ENCODE measurements at places on chromosomes 6 and 20.
A peak's percentile ranks its signal among the peaks of the same experiment; 100 is the strongest.

- no peak for DNase-seq
Observed at GRCh38 chr20:62987114-62987513, 19.6 kb downstream of the BHLHE23 start.

DNA sequence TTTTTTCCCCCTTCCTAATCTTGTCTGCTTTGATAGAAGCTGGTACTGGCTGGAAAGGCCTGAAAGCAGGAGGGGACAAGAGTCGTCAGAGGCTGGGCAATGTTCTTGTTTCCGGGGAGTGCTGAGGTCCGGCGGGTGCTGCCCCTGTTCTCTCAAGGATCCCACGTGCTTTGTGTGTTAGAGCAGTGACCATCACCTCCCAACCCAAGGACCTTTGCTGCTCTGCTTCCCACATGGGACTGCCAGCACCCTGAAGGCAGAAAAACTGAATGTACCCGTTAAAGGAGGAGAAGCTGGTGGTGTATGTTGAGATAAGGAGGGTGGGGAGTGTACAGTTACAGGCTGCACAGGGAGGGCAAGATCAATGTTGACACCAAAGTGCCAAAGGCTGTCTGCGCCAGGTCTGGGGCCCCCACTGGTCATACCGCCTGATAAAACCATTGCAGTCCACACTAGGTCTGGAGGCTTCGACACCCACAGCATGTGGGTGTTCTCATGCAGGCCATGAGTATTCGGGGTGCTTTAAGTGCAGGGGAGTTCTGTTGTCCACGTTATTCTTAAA, 15.0 kb downstream of the C20orf173 start:
- no peak for DNase-seq

- DNase-seq = no peak
Observed at GRCh38 chr6:166473886-166474571, 91.3 kb upstream of the MPC1 start.

DNA sequence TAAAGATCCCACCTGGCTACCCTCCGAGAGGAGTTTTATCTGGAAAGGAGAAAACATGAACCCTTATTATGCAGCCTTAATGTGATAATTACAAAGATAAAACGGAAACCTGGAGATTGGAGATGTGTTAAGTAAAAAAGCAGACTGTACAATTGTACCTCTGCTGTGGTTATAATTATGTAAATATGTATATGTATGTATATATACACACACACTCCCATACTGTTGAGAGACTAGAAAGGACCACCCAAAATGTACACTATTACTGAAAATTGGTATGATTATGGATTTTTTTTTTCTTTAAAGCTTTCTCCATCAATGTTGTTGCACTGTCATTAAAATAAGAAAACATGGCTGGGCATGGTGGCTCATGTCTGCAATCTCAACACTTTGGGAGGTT, 72.1 kb upstream of the BCLAF1 start:
- DNase-seq = no peak

- DNase-seq = peak; percentile 9
Observed at GRCh38 chr6:44966449-44967092, 361.6 kb upstream of the RUNX2 start.

DNA sequence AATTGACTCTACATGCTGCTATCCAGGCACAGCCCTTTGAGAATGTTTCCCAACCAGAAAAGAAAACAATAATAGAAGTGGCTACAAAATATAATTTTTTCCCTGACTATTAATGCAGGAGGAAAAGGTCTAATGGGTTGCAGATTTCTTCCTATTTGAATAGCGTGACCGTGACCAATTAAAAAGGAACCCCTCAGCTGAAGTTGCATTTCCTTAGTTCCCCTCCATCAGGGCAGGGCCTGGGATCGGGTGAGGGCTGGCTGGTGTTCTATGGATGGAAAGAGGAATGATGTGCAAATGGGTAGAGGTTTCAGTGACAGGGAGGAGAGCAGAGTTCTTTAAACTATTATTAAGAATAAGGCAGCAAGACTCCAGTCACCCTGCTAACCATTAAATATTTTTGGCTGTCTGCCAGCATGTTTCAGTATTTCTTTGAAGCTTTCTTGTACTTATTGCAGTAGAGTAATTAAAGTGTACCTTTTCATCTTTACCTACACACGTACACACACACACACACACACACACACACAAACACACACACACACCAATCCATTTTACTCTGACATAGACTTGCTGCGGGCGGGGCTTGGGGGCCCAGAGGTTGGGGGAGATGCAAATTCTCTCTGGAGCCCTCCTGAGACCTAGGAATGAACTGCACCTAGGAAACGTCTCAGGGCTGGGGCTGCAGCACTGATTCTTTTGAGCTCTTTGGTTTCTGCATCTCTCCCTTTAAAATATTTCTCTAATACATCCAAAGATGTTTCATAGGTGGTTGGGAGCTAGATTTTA, 154.8 kb upstream of the SLC35B3 start:
- DNase-seq = no peak

DNA sequence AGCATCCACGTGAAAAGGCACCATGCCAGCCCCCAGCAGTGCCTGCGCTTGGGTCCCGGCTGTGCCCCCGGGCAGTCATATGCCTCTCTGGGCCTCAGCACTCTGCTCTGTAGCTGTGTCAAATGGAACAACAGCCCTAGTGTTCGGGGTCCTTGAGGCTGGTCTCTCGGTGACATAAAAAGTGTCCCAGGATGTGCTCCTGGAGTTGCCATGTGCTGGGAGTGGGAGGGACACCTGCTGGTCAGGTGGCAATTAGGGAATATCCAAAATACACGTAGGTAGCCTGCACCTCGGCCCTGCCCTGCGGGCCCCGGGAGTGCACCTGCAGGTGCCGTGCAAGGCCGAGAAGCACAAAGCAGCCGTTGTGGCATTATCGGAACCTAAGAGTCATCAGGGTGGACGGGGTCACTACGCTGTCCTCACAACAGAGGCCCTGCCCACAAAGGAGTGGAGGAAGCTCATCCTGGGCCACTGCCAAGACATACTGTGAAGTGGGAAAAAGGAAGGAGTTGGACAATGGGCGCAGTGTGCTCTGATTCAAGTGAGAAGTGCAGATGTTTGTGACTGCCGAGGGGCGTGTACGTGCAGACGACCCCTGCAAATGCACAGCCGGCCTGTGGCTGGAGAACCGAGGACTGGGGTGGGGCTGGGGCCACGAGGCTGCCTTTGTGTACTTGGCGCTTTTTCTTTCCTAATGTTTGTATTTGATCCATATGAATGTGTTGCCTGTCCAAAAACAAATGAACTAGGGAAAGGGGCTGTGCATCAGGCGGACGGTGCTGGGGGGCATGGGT, 24.6 kb downstream of the SLCO4A1 start:
- DNase-seq = no peak

DNA sequence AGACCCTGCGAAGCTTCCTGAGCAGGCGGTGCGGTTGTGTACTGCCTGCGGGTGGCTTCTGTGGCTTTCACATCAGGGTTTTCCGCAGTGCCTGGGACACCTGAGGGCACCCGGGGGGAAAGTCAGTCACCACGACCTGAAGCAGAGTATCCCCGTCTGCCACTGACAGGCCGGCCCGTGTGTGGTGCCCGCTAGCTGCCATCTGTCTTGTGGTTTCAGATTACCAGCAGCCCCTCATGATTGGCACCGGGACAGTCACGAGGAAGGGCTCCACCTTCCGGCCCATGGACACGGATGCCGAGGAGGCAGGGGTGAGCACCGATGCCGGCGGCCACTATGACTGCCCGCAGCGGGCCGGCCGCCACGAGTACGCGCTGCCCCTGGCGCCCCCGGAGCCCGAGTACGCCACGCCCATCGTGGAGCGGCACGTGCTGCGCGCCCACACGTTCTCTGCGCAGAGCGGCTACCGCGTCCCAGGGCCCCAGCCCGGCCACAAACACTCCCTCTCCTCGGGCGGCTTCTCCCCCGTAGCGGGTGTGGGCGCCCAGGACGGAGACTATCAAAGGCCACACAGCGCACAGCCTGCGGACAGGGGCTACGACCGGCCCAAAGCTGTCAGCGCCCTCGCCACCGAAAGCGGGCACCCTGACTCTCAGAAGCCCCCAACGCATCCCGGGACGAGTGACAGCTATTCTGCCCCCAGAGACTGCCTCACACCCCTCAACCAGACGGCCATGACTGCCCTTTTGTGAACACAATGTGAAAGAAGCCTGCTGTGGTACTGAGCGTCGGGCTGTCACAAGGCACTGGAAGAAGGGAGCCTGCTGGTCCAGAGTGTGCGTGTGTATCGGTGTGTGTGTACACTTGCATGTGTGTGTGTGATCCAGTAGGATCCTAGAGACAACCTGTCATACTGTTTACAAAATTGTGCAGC, 54.4 kb downstream of the GOPC start:
- peak; percentile 15 for DNase-seq

DNA sequence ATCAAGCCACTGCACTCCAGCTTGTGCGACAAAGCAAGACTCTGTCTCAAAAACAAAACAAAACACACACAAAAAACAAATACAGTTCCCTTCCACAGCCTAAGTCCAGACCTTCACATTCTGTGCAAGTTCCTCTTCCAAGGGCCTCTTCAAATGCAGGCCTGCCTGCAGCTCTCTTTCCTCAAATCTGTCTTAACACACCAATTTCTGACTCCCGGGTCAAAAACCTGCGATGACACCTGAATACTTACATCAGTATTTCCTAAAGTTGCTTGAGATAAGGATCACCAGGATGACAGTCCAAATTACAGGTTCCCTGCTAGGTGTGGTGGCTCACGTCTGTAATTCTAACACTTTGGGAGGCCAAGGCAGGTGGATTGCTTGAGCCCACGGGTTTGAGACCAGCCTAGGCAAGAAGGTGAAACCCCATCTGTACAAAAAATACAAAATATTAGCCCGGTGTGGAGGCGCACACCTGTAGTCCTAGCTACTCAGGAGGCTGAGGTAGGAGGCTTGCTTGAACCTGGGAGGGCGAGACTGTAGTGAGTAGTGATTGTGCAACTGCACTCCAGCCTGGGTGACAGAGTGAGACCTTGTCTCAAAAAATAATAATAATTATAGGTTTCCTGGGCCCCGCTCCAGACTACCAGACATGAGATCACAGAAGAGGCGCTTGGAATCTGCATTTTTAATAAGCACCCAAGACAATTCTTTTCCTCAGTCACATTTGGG, 8.8 kb upstream of the PARD6B start:
- DNase-seq = no peak

DNA sequence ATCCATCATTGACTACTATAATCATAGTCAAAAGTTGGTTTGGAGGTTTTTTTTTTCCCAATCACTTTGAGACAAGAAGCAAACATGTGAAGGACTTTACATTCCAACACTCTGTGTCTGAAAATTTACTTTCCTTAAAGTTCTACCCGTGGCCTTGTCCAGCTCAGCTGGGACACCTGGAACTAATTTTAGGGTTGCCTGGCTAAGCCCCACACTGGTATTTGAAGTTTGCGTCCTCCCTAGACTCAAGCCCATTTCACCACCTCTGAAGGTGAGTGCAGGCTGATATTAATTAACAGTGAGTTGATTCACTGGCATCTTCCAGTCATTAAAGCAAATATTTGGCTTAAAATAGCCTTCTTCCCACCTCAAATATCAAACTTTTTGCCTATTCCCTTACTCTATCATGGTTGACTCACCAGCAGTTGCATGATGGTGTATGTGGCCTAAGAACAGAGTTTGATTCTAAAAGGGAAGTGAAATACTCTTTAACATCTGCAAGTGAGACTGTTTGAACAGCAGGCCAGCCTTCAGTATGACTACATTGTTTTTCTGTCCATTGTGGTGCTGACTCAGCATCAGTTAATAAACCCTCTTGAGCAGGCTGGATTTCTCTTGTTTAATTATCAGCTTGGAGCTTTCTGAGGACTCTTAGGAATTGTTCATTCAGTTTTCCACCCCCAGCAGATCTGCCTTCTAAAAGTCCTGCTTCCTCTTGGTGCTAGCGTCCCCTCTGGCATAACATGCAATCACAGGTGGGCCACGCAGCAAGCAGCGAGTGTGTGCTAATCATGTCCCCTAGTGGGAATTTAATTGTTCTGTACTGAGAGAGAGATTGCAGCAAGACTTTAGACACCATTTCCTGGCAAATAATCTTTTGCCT, 1.8 kb upstream of the PRDM1 start:
- DNase-seq = no peak

DNA sequence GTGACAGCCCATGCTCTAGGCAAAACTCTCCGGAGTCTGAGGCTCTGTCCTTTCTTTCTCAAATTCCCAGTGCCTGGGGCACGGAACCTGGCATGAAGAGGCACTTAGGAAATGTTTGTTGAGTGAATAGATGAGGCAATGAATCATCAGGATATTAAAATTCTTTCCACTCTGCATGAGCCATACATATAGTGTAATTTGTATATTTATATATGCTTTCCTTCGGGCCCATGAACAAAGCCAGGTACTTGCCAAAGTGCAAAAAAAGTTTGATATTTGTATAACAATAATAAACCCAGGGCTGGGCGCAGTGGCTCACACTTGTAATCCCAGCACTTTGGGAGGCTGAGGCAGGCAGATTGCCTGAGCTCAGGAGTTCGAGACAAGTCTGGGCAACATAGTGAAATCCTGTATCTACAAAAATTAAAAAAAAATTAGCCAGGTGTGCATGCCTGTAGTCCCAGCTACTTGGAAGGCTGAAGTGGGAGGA, 212.3 kb upstream of the ZNF217 start:
- DNase-seq = no peak

DNA sequence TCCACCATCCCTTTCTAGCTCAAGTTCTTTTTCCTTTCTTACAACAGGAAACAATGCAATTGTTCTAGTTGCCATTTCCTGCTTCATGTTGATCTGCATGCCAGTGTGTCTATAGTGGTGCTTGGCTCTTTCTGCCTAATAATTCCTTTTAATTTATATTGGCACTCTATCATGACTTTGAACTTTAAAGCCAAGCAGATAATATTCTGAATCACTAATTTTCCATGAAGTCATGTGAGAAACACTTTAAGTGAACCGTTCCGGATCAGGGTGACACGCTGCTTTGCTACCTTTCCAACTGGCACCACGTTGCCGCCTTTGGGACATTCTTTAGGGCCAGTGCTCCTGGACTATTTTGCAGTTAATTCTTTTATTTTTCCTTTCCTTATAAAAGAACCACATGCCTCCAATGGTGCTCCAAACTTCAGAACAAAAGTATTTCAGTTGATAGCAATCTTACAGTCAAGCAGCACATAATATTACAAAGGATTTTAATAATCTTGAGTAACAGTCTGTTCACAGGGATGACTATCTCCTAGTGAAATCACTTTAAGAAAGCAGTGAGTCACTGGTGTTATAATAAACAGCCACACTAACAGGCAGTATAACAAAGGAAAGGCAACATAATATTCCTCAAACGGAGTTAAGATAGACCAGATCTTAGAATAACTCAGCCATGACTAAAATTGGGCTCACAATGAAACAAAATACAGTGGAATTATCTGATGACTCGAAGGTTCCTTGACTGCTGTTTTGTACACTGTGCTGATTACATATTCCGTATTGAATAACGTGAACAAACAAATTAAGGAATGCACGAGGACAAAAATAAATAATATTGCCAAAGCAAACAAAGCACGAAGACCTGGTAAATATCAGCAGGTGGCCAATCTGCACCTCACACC, 19.0 kb upstream of the BLOC1S5 start:
- no peak for DNase-seq
